ENCODE measurements at places on chromosomes 3 and 15.

DNA sequence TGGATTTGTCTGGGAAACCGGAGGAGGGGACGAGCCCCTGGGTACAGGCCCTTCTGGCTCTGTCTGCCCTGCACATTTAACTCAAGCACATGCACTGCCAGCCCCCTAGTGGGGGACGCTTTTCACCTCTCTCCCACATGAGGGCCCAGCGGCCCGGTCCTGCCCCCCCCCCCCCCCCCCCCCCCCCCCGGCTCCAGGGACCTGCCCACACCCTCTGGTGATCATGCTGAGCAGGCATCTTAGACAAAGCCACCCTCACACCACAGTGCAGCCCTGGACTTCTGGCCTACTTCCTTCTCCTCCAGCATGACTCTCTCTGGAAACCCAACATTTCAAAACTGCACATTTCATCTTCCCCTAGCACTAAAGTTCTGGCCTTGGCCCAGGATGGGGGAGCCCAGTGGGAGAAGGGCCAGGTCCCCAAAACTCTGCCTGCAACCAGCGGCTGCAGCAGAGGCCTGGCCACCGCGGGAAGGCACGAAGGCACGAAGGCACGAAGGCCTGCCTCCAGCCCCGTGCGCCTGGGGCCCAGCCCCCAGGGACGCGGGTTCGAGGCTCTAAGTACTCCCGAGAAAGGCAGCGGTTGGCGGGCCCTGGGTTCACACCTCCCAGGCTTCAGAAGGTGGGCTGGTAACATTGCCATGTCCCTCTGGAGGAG, 14.1 kb downstream of the KLF15 start:
- H3K4me1 ChIP-seq = no peaks in the 10 kb centered on the region
- no peak overlapping the region for H3K4me3 ChIP-seq
- DNase-seq = peak; percentile 59
- H3K36me3 ChIP-seq = no peaks in the 10 kb centered on the region
- no peak overlapping the region for H3K27ac ChIP-seq

- H3K4me1 ChIP-seq = no peaks in the 10 kb centered on the region
- H3K27me3 ChIP-seq = no peaks in the 10 kb centered on the region
- H3K27ac ChIP-seq = no peak overlapping the region
- DNase-seq = no peak
- no peak overlapping the region for H3K4me3 ChIP-seq
Observed at GRCh38 chr15:101440846-101441590, 48.5 kb downstream of the PCSK6 start.

GRCh38 chr3:139735191-139735590, 57.4 kb upstream of the NMNAT3 start:
- DNase-seq = no peak
- H3K27me3 ChIP-seq = no peaks in the 10 kb centered on the region
- H3K27ac ChIP-seq = no peak overlapping the region
- H3K4me1 ChIP-seq = no peaks in the 10 kb centered on the region

DNA sequence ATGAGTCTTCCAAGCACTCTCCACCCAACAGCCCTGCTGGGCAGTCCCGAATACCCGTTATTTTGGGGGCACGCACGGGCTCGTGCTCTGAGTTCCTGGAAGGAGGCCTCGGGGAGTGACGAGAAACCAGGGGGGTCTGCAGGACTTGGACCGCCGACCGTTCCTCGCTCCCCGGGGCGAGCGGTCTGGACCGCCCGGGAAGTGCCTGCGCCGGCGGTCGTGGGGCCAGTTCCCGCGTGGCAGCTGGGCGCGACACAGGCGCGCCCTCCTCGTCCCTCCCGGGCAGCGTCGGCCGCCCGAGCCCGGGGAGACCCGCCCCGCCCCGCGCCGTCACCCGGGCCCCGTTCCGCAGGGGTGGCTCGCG, 387 bp downstream of the GNB4 start:
- peak overlapping the region; percentile 88 for H3K27ac ChIP-seq
- no peaks in the 10 kb centered on the region for H3K27me3 ChIP-seq
- H3K4me1 ChIP-seq = peaks cover 2% of the 10 kb centered on the region
- peak overlapping the region; percentile 92 for H3K4me3 ChIP-seq

DNA sequence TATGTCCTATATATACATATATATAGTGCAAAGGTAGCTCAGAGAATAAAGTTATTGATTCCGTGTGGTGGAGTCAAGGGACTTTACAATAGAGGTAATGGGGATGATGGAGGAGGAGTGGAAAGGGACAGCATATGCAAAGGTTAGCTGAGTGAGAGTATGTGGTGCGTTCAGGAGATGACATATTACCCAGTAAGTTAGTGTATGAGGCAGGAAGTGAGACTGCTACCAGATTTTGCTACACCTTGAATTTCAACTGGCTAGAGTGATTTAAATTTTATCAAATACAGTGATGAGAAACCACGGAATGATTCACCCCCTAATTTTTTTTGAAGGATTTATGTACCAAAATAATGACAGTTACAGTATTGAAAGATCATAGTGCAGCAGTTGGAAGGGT, 2.8 kb downstream of the ACTL6A start:
- peaks cover 3% of the 10 kb centered on the region for H3K4me1 ChIP-seq
- peaks cover 1% of the 10 kb centered on the region for H3K36me3 ChIP-seq
- H3K27me3 ChIP-seq = no peaks in the 10 kb centered on the region
- H3K4me3 ChIP-seq = no peak overlapping the region
- H3K27ac ChIP-seq = no peak overlapping the region
- DNase-seq = no peak

GRCh38 chr3:9768141-9768775, 1.5 kb downstream of the CAMK1 start:
- H3K4me1 ChIP-seq = peaks cover 10% of the 10 kb centered on the region
- no peaks in the 10 kb centered on the region for H3K36me3 ChIP-seq
- peak overlapping the region; percentile 26 for H3K27ac ChIP-seq
- DNase-seq = no peak
- H3K4me3 ChIP-seq = no peak overlapping the region

GRCh38 chr3:18438586-18438985, 13.4 kb upstream of the SATB1 start:
- H3K27me3 ChIP-seq = peaks cover 5% of the 10 kb centered on the region
- H3K36me3 ChIP-seq = no peaks in the 10 kb centered on the region
- H3K4me1 ChIP-seq = no peaks in the 10 kb centered on the region
- no peak overlapping the region for H3K27ac ChIP-seq

DNA sequence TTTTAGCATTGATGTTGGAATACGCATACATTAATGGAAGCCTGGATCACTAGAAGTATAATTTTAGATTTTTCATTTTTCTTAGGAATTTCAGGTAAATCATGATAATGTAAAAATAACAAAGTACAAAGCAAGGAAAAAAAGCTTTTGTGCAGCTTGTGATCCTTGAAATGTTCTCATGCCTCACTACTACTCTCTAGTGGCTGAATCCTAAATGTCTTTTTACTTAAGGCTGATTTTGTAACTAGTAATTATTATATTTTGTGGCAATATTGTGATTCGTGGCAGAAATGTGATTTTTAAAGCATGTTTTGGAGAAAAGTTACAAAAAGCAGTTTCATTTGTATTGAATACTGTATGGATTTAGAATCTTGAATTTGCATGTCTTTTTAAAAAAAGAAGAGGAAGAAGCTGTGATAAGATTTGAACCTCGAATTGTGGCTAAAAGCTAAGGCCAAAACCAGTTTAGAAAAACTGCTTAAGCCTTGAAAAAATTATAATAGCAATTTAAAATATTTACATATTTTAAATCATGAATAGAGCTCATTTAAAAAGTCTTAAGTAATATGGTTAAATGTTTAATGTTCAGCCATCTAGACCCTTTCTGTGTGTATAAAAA, 39.0 kb downstream of the U2SURP start:
- H3K4me1 ChIP-seq = no peaks in the 10 kb centered on the region
- H3K27ac ChIP-seq = no peak overlapping the region
- H3K36me3 ChIP-seq = peaks cover 2% of the 10 kb centered on the region
- no peak overlapping the region for H3K4me3 ChIP-seq
- no peaks in the 10 kb centered on the region for H3K27me3 ChIP-seq

DNA sequence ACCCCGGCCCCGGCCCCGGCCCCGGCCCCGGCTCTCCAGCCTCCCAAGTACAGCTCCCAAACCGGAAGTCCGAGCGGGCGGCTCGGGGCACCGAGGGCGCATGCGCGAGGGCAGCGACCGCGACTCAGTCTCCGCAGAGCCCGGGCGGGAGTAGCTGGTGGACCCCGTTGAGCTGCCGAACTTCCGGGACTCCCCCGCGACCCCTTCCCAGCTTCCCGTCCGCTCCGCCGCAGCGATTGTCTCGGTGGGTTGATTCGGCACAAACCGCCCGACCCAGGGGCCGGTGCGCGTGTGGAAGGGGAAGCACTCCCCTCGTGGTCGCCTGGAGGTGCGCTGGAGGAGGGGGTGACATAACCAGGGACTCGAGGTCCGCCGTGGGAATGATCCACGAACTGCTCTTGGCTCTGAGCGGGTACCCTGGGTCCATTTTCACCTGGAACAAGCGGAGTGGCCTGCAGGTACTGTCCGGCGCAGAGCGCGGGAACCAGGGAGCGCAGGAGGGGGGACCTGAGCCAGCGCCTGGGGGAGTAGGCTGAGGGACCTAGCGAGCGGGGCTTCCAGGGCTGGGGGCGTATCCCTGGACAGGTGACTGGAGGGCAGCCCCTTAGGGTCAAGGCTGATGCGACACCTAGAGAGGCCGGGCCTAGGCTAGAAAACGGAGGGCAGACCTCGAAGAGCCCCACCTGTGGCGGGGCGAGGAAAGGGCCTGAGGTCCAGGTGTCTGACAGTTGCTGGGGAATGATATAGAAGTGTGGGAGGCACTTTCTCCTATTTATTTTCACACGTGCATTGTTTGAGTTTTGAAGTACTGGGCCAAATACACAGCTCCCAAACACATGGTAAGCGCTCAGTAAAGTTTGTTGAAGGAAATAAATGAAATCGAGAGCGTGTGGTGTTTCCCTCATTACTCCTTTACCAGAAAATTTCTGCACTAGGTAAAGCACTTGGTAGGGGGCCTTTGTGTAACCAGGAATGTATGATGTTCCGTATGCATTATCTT, at the start of the genes TUBGCP4 and ZSCAN29:
Gene TUBGCP4 (plus strand): TSS at position 127 of the 1,000 bp plus-strand sequence. CDS start 254 bp downstream, at position 381.
Gene ZSCAN29 (minus strand): TSS at position 69 of the 1,000 bp plus-strand sequence. CDS start 1,130 bp downstream, outside the sequence.
- peak within 1 kb of the TSS; percentile 62 for H3K27ac ChIP-seq
- H3K4me3 ChIP-seq = peak within 1 kb of the TSS; percentile 64
- H3K4me1 ChIP-seq = peaks cover 7% of the 10 kb centered on the region
- no peaks in the 10 kb centered on the region for H3K36me3 ChIP-seq
- H3K27me3 ChIP-seq = no peaks in the 10 kb centered on the region
- peak; percentile 71 for DNase-seq

DNA sequence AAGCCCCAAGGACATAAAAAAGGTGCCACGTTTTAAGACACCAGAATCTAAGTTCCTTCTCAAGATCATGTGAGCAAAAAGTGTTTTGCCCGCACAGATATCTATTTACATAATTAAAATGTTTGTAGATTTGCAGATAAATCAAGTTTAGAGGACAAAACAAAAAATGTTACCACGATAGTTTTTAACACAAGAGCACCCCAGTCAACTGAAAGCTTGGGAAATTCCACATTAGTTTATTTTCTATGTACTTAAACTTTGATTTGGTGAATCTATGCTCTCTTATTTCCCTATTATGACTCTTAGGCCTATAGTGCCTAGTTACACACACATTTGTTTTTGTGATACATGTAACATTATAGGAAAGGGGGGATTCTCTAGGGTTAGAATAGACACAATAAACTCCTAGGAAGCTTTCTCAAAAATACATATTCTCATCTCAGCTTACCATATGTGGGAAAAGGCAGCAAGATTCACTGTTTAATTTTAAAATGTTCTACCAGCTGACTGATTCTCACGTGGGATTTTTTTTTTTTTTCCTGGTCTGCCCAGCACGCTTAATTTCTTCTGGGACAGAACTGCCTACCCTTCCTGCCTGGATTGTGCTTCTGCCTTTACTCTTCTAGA, 8.4 kb upstream of the LEKR1 start:
- peaks cover 12% of the 10 kb centered on the region for H3K4me1 ChIP-seq
- DNase-seq = peak; percentile 18
- H3K36me3 ChIP-seq = no peaks in the 10 kb centered on the region
- H3K27ac ChIP-seq = peak overlapping the region; percentile 98

GRCh38 chr15:94722024-94722636, 490.8 kb downstream of the MCTP2 start:
- DNase-seq = no peak
- H3K27me3 ChIP-seq = no peaks in the 10 kb centered on the region
- no peak overlapping the region for H3K27ac ChIP-seq
- no peak overlapping the region for H3K4me3 ChIP-seq

DNA sequence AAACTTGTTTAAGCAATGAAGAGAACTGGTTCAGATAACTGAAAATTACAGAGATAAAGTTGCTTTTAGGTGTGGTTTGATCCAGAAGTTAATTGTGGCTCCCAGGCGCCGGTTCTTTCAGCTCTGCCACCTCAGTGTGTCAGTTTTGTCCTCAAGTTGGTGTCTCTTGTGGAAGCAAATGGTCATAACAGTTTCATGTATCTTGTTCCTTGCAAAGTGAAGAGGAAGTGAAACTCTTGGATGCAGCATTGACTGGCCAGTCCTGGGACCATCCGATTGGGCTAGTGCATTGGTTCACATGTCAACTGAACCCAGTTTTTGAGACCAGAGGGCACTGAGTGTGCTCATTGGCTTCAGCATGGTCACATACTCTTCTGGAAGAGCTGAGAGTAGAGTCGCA, 181.4 kb upstream of the GRM7 start:
- no peak for DNase-seq
- H3K4me1 ChIP-seq = no peaks in the 10 kb centered on the region
- no peaks in the 10 kb centered on the region for H3K36me3 ChIP-seq
- H3K27ac ChIP-seq = no peak overlapping the region

- H3K36me3 ChIP-seq = no peaks in the 10 kb centered on the region
- no peaks in the 10 kb centered on the region for H3K27me3 ChIP-seq
- no peak overlapping the region for H3K27ac ChIP-seq
Observed at GRCh38 chr3:128217702-128218547, 64.6 kb downstream of the EEFSEC start.

GRCh38 chr3:184117636-184118035, 17.5 kb upstream of the EIF2B5 start:
- no peaks in the 10 kb centered on the region for H3K4me1 ChIP-seq
- DNase-seq = no peak
- H3K27me3 ChIP-seq = peaks cover 4% of the 10 kb centered on the region
- no peak overlapping the region for H3K27ac ChIP-seq
- no peak overlapping the region for H3K4me3 ChIP-seq

DNA sequence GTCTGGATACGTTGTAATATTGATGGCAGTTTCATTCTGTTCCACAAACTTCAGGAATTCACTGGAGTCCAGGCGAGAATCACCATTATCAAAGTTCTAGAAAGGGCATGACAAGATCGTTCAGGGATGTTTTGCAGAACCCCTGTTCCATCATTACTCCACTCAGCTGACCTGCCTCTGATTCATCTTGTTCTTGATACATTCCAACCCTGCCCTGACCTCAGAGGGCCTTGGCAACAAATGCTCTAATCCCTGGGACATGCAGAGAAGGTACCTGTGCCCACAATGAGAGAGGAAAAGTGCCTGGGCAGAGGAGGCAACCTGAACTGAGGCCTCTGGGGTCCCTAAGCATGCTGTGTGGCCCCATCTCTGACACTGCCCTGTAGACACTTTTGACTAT, 45.9 kb downstream of the FSTL1 start:
- no peaks in the 10 kb centered on the region for H3K27me3 ChIP-seq
- H3K4me3 ChIP-seq = no peak overlapping the region
- DNase-seq = no peak
- H3K27ac ChIP-seq = no peak overlapping the region
- H3K4me1 ChIP-seq = no peaks in the 10 kb centered on the region
- peaks cover 54% of the 10 kb centered on the region for H3K36me3 ChIP-seq

- H3K36me3 ChIP-seq = no peaks in the 10 kb centered on the region
- H3K4me3 ChIP-seq = no peak overlapping the region
- no peaks in the 10 kb centered on the region for H3K27me3 ChIP-seq
- H3K4me1 ChIP-seq = no peaks in the 10 kb centered on the region
Observed at GRCh38 chr3:102084006-102084405, 234.7 kb downstream of the NFKBIZ start.

GRCh38 chr3:61610316-61610715, 48.9 kb downstream of the PTPRG start:
- H3K4me1 ChIP-seq = peaks cover 3% of the 10 kb centered on the region
- H3K27ac ChIP-seq = no peak overlapping the region
- no peaks in the 10 kb centered on the region for H3K27me3 ChIP-seq
- DNase-seq = no peak
- peaks cover 2% of the 10 kb centered on the region for H3K36me3 ChIP-seq

Measured in fibroblast of lung (primary cell).